Femur (tissue), 1 donor: ENCODE measurements at places on chromosomes 6 and 20.

- DNase-seq = peak; percentile 36
These were observed 30.3 kb downstream of the UTRN start for GRCh38 chr6:144315226-144315980.

DNA sequence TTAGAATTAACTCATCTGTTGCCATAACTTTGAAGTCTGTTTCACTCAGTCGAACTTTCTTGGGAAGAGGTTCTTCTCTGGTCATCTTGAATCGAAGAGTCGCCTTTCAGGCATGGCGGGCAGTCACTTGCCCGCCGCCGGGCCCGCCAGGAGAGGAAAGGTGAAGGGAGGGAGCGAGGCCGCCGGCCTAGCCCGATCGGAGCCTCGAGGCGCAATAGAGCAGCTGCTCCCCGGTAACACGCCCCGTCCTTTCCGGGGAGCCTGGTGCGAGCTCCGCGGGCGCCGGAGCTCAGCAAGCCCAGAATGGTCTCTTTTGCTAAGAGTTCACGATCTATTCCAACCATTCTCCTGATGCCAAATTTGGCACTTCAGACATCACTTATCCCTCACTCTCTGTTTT lies 591.8 kb downstream of the TFAP2B start:
- DNase-seq = no peak

- no peak for DNase-seq
These were observed 377.0 kb upstream of the NOX3 start for GRCh38 chr6:155832596-155832995.

GRCh38 chr20:23588434-23589403 lies 17.0 kb downstream of the CST9 start:
- DNase-seq = no peak

- no peak for DNase-seq
These were observed 37.4 kb downstream of the CITED2 start for GRCh38 chr6:139337001-139337400.

- DNase-seq = no peak
These were observed 13.1 kb upstream of the DSN1 start for GRCh38 chr20:36786663-36787062.

GRCh38 chr6:24991810-24992467 lies 56.2 kb upstream of the RIPOR2 start:
- DNase-seq = peak; percentile 52

GRCh38 chr6:88825856-88826255 lies 137.6 kb downstream of the RNGTT start:
- no peak for DNase-seq

DNA sequence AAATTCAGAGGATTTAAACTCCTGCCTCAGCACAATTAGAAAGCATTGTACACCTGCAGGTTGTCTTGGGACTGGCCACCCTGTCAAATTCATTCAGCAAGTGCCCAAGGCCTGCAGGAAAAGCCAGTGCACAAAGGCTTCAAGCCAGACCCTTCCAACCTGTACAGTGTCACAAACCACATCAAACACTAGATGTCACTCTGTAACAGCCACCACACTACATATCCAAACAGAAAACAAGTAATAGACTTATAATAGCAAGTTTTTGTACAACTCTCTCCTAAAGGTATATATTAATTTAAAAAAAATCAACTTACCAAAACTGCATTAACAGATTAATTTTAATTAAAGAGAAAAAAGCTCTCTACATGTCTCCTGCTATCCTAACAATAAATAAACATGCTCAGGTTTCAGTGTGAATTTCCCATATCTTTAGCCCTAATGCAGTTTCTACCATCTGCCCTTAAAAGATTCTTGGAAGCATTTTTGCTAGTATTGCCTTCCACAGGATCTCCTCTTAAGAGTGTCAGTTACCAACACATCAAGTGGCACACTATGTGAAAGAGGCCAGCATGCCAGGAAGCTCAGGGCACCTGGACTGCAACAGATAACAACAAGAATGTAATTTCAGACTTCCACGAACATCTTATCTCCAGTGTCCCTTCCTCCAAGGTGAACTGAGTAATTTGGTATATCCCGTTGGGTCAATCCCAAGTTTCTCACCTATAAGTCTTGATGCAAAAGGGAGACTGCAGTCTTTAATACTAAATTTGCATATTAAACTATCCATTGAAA lies 47.5 kb downstream of the RALGAPA2 start:
- DNase-seq = no peak

GRCh38 chr6:17938901-17939300 lies 48.5 kb downstream of the KIF13A start:
- no peak for DNase-seq

GRCh38 chr20:3964719-3965118 lies 50.6 kb downstream of the RNF24 start:
- DNase-seq = no peak
